ENCODE measurements at places on chromosomes 1 and 21.

DNA sequence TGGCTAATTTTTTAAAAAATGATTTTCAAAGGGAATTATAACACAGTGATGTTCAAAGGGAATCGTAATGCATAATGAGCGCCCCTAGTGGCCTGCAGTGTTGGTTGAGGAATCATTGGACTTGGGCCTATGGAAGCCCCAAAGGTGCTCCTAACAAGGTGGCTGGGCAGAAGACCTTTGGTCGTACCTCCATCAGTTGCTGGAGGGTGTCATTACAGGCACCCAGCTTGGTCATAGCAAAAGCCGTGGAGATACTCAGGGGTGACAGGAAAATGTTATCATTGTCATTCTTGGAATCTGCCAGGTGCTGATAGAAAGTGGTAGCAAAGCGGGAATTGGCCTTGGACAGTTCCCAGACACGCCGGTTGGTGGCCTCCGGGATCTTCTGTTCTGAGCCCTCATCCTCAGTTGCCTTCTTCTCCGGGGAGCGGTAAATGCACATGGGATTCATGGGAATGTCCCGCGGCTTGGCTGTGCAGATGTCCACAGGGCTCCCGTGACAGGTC lies 2.7 kb downstream of the SERPINC1 start:
- DNase-seq, result no peak

- no peak for DNase-seq
Observed at GRCh38 chr1:67019121-67019520, 34.8 kb downstream of the SLC35D1 start.

DNA sequence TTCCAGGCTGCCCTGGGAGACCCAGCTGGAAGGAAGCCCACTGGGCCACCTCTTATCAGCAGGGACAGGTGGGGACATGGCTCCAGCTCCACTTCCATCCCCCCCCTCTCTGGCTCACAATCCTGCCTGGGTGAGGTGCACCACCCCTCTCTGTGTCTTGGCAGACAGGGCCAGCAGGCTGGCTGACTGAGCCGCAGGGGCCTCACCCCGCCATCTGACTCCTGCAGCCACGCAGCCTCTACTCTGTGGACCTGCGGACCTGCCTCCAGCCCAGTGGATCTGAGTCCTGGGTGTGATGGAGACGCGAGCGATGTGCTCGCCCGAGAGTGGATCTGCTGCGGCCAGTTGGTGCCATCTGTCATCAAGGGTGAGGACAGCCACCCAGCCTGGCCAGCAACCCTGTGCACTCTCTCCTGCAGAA lies 30.1 kb downstream of the RCC2 start:
- no peak for DNase-seq

GRCh38 chr1:59742526-59742925 lies 72.2 kb upstream of the HOOK1 start:
- no peak for DNase-seq

DNA sequence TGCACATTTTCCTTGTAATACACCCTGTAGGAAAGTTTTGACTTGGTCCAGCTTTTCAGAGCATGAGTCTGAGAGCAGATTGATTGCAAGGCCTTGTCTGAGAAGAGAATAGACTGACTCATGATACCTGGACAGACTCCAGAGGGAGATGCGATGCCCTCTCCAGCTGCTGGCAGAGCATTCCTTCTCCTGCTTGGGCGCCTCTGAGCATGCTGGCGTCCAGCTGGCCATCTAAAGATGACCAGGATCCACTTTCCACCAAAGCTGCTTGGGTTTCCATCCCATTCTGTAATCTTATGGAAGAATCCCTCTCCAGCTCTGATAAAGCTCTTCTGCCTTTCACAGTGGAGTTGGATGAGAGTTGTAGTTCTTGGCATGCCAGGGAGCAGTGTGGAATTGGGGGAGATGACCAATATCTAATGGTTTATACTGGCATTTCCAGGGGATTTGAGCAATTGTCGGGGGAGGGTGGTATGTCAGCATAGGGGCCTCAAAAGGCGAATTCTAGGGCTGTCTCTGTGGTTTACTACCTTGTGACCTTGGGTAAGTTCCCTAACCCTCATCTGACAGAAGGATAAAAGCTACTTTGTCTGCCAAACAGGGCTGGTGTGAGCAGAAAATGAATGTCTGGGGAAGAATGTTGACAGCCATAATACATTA lies 19.5 kb downstream of the SZRD1 start:
- DNase-seq, result peak; percentile 55

GRCh38 chr1:212782422-212783154 lies 9.0 kb downstream of the NSL1 start:
- DNase-seq, result no peak

DNA sequence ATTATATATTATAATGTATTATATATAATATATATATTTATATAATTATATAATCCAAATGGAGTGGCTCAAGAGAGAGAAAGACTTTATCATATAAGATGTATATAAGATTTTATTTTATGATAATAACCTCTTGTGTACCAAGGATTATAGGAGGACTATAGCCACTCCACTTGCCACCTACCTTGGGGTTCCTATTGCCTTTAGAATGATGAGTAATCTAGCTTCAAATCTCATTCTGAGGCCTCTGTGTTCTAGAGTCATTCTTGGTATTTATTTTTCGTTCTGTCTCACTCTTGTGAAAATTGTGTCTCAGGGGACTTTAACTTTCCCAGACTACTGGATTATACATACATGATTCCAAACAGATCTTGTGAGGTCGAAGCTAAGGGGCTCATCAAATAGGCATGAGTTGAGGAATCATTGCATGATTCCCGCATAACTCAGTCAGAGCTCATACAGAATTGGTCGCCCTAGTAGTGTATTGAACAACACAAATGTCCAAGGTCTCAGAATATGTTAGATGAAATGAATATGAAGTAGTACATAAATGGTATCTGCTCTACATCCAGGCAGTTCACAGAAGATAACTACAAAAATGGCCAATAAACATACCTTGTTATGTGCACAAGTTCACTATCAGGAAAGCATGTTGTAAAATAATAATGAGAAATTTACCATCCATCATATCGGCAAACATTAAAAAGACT lies 159.5 kb upstream of the RNPC3 start:
- no peak for DNase-seq

DNA sequence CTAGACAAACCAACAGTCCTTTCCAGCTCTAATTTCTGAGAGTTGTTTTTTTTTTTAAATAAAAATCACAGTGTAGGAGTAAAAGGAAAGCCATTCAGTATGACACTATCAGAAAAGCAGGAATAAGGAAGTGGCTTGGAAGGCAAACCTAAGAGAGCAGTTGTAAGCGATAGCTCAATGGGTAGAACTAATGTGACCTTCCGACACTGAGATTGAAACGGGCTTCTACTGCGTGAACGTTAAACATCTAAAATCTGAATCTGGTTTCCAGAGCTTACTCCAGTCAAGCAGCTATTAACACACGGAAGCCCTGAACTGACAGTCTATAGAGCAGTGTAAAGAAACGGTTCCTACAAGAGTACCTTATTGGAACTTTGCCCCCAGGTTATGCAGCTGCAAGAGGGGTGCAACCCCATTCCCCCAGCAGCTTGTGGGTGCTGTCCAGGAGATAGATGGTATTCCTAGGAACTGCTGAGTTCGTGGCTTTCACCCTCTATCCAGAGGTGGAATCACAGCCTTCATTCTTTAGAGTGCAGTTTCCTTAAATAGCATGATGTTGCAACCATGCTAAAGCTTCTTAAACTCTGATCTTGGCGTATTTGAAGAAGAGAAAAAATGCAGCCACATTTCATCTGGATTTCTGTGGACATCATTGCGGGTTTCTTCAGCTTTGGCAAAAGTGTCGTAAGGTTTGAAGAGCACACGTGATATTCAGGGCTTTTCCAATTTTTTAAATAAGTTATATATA lies 3.3 kb upstream of the IRF2BP2 start:
- DNase-seq, result peak; percentile 44

GRCh38 chr1:79374397-79374796 lies 367.9 kb upstream of the ADGRL4 start:
- no peak for DNase-seq

DNA sequence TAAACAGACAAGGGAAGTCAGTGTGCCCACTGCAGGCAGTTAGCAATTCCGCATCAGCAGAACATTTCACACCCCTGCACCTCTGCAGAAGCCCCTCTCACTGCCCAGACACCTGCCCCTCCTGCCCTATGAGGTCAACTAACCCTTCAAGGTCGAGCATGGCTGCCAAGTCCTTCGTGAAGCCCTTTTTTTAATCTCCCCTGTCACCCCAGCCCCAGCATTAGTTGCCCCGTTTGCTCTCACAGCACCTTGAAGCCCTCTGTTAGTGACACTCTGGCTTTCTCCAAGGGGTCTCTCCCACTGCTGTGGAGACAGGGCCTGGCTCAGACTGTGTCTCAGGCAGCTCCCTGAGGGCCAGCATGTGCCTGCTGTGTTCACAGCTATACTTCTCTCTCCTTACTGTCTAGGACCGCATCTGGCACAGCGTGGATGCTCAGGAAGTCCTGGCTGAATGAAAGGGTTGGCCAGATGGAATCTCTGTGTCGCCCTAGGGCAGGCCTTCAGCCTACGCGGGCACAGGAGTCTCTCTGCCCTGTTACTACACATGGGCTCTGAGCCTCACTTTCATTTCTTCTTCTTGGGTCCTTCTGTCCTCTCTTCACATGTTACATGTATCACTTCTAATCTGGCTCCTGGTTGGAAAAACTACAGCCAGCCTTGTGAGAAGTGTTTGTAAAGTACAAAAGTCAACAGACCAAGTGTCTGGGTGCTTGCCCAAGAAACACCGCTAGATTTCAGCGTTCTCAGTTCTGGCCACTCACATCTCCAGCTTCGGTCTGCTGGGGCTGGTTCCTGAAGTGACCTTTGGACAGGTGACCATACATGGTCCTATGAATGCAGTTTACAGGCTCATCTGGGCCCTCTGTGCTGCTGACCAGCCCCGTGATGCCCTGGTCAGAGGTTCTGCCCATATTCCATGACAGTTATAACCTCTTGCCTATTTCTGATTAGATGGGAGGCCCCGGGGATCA lies 19.7 kb downstream of the SLC2A1 start:
- peak; percentile 11 for DNase-seq

- no peak for DNase-seq
Observed at GRCh38 chr21:32990666-32991065, 35.1 kb upstream of the OLIG2 start.

DNA sequence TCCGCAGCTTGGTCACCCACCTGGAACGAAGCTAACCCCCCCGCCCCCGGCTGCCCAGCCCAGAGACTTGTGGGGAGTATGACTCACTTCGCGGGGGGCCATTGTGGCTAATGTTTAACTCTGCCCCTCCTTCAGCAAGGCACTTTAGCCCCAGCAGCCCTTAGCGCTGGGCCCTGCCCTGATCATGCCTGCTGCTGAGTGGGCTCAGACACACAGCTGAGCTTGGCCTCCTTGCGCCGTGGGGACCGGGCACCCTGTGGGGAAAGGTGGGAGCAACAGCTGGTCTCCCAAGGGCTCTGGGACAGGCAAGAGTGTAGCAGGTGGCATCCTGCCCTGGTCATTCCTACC lies 6.3 kb upstream of the LAD1 start:
- no peak for DNase-seq

DNA sequence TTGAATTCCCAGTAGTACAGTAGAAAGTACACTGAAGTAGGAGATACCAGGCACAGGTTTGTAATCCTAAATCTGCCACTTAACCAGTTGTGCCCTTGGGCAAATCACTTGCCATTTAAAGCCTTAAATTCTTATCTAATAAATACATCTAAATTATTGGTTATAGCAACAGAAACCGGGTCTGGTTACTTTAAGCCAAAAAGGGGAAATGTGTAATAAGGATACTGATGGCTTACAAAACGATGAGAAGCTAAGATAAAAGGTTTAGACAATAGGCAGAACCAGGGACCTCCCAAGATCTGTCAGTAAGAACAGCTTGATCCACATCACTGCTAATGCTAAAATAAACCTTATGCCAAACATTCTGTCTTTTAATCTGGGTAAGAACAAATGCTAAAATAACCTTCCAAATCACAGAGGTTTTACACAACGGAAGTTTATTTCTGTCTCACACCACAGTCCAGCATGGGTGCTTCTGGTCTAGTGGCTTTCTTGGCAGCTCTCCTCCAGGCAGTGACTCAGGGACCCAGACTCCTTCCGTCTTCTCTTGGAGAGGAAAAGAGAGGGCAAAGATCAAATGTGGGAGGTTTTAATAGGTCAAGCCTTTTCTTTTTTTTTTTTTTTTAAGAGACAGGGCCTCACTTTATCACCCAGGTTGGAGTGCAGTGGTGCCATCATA lies 16.5 kb upstream of the ZMYM1 start:
- DNase-seq, result no peak

DNA sequence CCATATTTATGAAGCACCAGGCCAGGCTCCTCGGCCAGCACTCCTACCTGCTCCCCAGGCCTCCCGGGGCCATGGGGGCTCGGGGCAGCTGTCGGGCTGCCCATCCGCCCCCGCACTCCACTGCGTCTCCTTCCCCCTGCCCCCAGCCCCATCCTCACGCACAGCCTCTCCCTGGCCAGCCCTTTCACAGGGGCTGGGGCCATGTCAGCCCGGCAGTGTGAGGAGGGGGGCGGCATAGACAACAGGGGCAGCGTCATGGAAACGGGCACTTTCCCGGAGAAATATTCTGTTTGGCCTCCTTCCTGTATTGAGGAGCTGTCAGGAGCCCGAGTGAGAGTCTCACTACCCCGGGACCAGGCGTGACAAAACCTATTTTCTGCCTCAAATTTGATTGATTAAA lies 87.3 kb downstream of the CASZ1 start:
- no peak for DNase-seq

DNA sequence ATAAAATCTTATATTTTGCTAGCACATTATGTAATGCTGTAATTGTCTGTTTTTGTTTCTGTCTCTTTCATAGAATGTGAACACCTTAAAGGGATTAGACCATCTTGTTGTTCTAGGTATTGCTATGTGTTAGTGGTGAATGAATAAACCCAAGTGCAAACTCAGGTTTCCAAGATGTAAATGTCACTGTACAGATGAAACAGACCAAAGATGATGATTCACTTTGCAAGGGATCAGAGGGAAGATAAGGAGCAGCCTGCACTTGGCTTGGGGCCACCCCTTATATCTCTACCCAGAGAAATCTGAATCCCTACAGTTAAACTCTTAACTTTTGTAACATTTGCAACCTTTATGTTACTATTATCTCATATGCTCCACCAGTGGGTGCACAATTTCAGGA lies 25.4 kb downstream of the UROD start:
- DNase-seq, result no peak

DNA sequence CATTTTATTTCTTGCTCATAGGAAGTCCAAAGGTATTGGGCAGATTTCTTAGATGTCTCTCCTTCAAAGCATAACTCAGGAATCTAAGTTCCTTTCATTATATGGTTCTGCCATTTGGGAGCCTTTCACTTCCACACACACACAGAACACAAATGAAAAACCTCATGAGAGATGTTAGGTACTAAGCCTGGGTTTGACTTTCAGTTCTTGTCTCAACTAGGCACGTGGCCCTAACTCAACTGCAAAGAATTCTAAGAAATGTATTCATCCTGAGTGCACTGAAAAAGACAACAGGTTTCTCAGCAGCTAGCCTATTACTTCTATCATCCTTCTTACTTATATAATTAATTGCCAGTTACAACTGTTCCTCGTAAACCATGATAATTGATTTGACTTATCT lies 190.0 kb upstream of the SAMSN1 start:
- DNase-seq, result no peak

- no peak for DNase-seq
Observed at GRCh38 chr1:245566134-245566533, 411.3 kb downstream of the KIF26B start.

GRCh38 chr1:217403026-217403720 lies 227.7 kb downstream of the GPATCH2 start:
- no peak for DNase-seq

GRCh38 chr1:246537887-246538286 lies 28.2 kb downstream of the TFB2M start:
- no peak for DNase-seq

GRCh38 chr1:112371775-112372174 lies 24.2 kb upstream of the CTTNBP2NL start:
- DNase-seq, result no peak

Measured in right hindlimb (tissue), 1 donor.